ENCODE measurements at places on chromosomes 13 and 19. TPM values are rescaled to one million over a fixed set of nuclear protein-coding genes. Genes with fewer than 3 reads are reported as not detected.

NDUFB7 gene
- 151 TPM for total RNA-seq

NKG7 gene
- not detected for total RNA-seq

PODNL1 gene
- total RNA-seq: 0.41 TPM

PALM3 gene
- total RNA-seq: 3.3 TPM

CCDC194 gene
- total RNA-seq: not detected

DNA sequence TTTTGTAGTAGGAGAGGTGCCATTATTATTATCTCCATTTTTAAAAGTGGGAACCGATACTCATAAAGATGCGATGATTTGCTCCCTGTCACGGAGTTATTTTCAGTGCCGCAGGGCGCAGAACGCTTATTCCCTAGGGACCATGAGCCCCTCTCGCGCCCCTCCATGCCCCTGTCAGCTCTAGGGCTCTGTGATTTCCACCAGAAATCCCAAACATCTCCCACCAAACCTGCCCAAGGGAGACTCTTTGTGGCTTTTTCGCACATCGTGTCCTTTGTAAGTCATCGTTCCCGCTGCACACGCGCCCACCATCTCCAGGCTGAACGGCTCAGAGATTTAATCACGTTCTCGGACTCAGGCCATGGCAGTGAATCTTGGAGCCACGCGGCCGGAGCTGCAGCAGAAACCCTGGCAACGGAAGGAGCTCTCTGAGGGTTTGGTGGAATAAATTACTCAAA lies 105.1 kb downstream of the DNAJC15 start:
- DNase-seq: no peak

- no peak for DNase-seq
Measured at GRCh38 chr19:42542791-42543190, 14.5 kb upstream of the CEACAM1 start.

DNA sequence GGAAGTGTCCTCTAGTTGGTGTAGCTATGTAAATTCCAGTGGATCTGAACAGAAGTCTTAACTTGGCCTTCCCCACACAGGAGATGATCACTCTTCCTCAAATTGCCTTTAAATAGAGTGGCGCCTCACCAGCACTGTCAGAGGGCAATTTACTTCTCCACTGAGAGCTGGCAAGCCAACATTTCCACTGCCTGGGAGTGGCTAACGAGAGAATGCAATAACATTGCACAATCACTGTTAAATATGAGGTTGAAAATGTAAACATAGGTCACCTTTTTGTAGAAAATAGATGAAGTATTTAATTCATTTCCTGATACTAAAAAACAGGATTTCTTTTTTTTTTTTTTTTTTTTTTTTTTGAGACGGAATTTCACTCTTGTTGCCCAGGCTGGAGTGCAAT lies 55.4 kb upstream of the UBL3 start:
- DNase-seq: no peak

GRCh38 chr19:39187552-39187943 lies 9.2 kb upstream of the NCCRP1 start:
- DNase-seq: no peak

- DNase-seq: no peak
Measured at GRCh38 chr13:93539914-93540313, 313.3 kb downstream of the GPC6 start.

- no peak for DNase-seq
Measured at GRCh38 chr13:102847272-102848234, 1.7 kb downstream of the ERCC5 start.

- no peak for DNase-seq
Measured at GRCh38 chr13:104805346-104805745, 1730.1 kb downstream of the EFNB2 start.

DNA sequence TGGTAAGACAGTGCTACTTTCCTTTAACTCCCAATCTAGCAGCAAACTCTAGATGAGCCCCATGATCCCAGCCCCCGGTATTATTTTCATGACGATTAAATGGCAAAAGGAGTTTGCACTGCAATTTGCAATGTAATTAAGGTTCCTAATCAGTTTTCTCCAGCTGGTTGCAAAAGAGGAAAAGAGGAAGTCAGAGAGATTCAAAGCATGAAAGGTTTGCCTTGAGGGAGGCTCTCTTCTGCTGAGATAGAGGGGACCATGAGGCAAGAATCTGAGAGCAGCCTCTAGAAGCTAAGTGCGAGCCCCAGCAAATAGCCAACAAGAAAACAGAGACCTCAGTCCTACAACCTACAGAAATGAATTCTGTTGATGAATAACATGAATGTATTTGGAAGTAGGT lies 527.1 kb downstream of the UQCRFS1 start:
- no peak for DNase-seq

GRCh38 chr19:2555422-2556220 lies 79.7 kb downstream of the GADD45B start:
- no peak for DNase-seq

GRCh38 chr13:85661675-85662074 lies 137.5 kb downstream of the SLITRK6 start:
- DNase-seq: no peak

- no peak for DNase-seq
Measured at GRCh38 chr13:50844084-50844875, 788 bp upstream of the DLEU7 start.

Data from frontal cortex (tissue), 4 donors.